ENCODE measurements at places on chromosomes 11 and 22. TPM values are rescaled to one million over a fixed set of nuclear protein-coding genes. Genes with fewer than 3 reads are reported as not detected.

The SLC22A12 gene
- total RNA-seq = not detected

The CARD18 gene
- not detected for total RNA-seq

The LINC01488 gene
- not detected for total RNA-seq

The RAPSN gene
- 2.9 TPM for total RNA-seq

The TTC36 gene
- total RNA-seq = 3.1 TPM

GRCh38 chr11:59724066-59724465, 10.4 kb upstream of the OR10V1 start:
- DNase-seq = no peak

GRCh38 chr11:114078423-114078822, 18.9 kb downstream of the ZBTB16 start:
- DNase-seq = no peak

DNA sequence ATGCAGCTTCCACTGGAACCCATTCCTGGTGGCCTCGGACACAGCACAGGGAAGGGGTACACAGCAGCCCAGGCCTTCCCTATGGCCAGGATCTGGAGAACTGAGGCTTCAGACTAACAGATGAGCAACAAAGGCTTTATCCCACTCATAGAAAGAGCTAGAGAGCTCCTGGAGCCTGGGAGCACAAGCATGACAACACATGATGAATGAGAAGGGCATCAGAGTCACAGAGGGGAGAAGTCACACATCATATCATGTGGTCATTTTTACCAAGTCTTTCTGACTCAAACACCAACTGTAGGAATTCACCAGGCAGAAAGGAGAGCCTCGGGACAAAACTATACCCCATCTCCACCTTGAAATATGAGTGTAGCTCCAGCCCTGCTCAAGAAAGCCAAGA, 43.2 kb downstream of the NRXN2 start:
- DNase-seq = no peak

- no peak for DNase-seq
These were observed 38.6 kb upstream of the SPTBN2 start for GRCh38 chr11:66767666-66768065.

GRCh38 chr22:43133401-43133800, 9.8 kb downstream of the MCAT start:
- no peak for DNase-seq

Measured in heart left ventricle (tissue), 16 donors.